Stimulated activated CD4-positive, alpha-beta T cell treated with anti-CD3 and anti-CD28 coated beads, Interleukin-4, amount 100 ng/mL, for 24 hours (primary cell): ENCODE measurements at places on chromosomes 11 and 22.
A peak's percentile ranks its signal among the peaks of the same experiment; 100 is the strongest.

- DNase-seq, result no peak
Observed at GRCh38 chr11:113906516-113906915, 1.9 kb downstream of the HTR3B start.

DNA sequence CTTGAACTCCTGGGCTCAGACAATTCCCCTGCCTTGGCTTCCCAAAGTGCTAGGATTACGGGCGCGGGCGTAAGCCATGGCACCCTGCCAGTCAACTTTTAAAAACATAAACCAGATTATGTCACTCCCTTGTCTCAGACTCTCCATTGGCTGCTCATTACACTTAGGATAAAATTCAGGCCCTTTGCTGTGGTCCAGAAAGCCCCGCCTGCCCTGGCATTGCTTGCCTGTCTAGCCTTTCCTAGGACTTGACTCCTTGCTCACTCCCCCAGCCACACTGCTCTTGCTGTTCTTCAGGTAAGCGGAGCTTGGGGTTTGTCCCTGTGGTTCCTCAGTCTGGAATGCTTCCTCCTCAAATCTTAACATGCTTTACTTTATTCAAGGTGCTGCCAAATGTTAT is 30.5 kb downstream of the DIXDC1 start:
- DNase-seq, result no peak

- no peak for DNase-seq
Observed at GRCh38 chr11:65476632-65477148, 22.2 kb upstream of the MALAT1 start.

GRCh38 chr11:28961726-28962125 is 853.5 kb downstream of the METTL15 start:
- no peak for DNase-seq

DNA sequence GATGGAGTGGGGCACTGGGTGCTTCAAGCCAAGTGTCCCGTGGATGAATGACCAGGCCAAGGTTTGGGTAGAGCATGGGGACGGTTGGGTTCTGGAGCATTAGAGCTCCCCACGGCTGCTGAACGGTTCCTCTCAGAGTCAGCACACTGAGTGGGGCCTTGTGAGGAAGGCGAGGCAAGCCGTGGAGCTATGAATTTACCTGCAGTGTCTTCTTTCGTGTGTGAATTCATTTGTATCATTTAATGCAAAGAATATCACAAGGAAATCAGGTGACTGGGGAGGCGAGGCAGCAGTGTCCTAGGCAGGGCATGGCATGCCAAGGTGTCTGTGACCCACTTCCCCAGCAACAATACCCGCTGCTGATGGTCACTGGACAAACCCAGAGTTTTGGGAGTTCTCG is 343.5 kb upstream of the B3GAT1 start:
- no peak for DNase-seq

DNA sequence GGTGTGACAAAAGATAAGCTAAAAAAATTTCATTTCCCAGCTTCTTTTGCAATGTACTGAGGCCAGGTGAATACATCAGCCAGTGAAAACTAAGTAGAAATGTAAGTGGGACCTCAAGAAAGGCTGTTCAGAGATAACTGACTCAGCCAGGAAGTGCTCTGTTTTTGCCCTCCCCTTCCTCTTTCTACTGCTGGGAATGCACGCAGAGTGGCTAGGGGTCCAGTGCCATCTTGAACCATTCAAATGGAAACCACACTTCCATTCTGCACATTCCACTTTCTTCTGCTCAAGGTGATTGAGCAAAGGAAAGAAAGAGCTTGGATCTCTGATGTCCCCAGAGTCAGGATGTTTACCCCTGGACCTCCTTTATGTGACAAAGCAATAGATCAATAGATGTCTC is 27.8 kb upstream of the LMO2 start:
- DNase-seq, result no peak

DNA sequence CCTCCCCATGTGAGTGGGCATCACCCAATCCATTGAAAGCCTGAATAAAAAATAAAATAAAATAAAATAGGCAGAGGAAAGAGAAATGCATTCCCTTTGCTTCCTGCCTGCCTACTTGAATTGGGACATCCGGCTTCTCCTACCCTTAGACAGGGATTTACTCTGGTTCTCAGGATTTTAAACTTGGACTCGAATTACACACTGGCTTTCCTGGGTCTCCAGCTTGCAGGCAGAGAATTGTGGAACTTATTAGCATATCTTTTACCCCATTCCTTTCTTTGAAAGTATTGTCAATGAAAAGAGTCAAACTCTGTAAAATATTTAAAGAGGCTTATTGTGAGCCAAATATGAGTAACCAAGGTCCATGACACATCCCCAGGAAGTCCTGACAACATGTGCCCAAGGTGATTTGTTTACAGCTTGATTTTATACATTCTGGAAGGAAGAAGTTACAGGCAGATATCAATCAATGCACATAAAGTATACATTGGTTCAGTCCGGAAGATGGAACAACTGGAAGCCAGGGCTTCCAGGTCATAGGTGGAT is 78.4 kb upstream of the CCDC90B start:
- no peak for DNase-seq

GRCh38 chr22:35023692-35024363 is 42.1 kb upstream of the ISX start:
- DNase-seq, result peak; percentile 55

GRCh38 chr11:116613206-116613875 is 159.4 kb downstream of the BUD13 start:
- no peak for DNase-seq

DNA sequence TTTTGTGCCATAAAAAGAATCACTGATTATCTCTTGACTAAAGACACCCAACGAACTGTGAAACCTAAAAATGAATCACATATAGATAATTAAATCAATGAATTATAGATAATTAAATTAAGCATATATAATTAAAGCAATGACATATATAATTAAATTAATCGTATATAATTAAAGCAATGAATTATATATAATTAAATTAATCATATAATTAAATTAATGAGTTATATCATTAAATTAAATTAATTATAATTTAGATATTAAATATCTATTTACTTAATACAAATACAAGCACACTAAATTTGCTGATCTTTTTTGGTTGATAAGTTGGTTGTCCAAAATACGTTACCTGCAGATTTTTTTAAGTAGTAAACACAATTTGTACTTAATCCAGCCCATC is 30.9 kb downstream of the POU2AF1 start:
- DNase-seq, result no peak

GRCh38 chr22:39530116-39530515 is 2.4 kb downstream of the RPS19BP1 start:
- DNase-seq, result no peak

DNA sequence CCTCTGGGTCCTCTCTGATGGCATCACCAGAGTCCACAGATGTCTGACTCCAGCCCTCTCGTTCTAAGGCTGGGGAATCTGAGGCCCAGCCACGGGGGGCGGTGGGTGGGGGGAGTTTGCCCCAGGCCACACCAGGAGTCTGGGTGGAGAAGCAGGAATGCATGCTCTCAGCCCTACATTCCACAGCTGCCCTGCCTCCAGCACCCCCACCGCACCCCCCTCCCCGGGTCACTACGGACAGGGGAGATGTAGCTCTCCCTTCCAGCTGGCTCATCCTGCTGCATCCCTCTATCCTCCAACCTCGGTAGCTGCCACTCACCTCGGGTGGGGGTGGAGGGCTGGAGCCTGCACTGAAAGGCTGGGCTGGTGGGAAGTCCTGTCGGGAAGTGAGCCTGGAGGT is 2.3 kb upstream of the PVALB start:
- no peak for DNase-seq

- no peak for DNase-seq
Observed at GRCh38 chr11:36399745-36400144, 103.7 kb downstream of the PRR5L start.

GRCh38 chr22:46198274-46198673 is 47.9 kb downstream of the PPARA start:
- DNase-seq, result no peak

- no peak for DNase-seq
Observed at GRCh38 chr11:21396342-21397008, 727.1 kb downstream of the NELL1 start.

GRCh38 chr22:26893173-26894110 is 236.1 kb downstream of the MIAT start:
- no peak for DNase-seq

DNA sequence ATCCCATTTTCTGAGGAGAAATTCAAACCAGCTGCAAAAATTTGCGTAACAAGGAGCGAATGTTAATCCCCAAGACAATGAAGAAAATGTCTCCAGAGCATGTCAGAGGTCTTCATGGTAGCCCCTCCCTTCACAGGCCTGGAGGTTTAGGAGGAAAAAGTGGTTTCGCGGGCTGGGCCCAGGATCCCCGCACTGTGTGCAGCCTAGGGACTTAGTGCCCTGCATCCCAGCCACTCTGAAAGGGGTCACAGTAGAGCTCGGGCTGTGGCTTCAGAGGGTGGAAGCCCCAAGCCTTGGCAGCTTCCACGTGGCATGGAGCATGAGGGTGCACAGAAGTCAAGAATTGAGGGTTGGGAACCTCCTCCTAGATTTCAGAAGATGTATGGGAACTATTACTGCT is 87.4 kb downstream of the BRD1 start:
- DNase-seq, result no peak

DNA sequence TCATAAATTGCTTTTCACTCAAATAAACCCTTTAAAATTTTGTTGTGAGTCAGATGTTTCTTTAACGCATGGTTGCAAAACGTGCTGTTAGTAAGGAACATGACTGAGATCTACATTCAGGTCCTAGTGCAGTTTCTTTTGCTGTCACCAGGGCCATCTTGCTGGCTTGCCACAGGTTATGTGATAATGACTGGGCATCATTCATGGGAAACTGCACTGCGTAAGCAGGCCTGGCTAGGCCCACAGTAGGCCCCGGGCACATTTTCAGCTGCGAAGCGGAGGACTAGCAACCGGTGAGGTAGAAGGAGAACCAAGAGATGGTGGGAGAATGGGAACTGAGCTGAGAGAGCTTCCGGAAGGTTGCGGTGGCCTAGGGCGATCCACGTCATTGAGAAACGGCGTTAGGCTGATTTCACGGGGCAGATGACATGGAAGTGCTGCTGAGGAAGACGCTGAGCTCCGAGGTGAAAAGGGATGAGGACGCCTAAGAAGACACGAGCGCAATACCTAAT is 3.2 kb upstream of the KLHDC7B start:
- DNase-seq, result peak; percentile 22

DNA sequence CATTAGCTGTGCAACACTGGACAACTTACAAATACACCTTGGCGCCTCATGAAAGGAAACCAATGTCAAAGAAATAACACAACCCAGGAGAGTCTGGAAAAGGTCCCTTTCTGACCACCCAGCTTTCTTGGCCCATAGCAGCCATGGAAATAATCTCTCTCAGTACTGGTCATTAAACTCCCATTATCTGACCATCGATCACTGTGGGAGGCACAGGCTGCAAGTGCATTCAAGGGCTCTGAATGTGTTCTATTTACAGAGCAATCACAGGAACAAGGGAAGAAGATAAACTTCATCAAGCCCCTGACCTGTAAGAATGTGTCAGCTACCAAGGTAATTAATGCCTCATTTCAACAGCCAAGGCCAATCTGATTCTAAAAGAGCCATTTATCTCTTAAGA is 40.1 kb downstream of the CTSC start:
- no peak for DNase-seq

GRCh38 chr11:77215106-77215505 is 86.4 kb downstream of the GDPD4 start:
- DNase-seq, result no peak

GRCh38 chr22:31344578-31345330 is 1.4 kb downstream of the PATZ1 start:
- DNase-seq, result peak; percentile 27

DNA sequence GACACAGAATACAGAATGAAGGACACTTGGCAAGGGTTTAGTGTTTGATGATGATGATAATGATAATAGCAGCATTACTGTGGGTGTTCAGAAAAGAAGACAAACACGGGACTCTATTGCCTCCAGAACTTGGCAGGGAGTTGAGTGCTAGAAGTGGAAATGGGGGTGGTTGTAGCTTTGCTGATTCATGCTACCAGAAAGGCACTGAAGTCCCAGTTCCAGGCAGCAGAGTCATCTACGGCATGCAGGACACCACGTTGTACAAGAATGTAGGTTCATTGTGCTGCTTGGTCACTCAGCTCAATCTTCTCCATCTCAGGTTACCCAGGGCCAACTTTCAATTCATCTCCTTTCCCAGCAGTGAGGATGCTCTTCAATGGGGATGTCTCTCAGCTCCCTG is 115.7 kb downstream of the NTM start:
- no peak for DNase-seq

DNA sequence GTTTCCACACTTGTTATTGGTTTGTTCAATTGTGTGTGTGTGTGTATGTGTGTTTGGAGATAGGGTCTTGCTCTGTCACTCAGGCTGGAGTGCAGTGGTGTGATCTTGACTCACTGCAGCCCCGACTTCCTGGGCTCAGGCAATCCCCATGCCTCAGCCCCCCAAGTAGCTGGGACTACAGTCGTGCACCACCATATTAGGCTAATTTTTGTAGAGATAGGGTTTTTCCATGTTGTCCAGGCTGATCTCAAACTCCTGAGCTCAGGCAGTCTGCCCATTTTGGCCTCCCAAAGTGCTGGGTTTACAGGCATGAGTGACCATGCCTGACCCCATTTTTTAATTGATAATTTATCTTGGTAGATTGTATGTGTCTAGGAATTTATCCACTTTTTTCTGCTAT is 263.7 kb downstream of the DYNC2H1 start:
- DNase-seq, result no peak

DNA sequence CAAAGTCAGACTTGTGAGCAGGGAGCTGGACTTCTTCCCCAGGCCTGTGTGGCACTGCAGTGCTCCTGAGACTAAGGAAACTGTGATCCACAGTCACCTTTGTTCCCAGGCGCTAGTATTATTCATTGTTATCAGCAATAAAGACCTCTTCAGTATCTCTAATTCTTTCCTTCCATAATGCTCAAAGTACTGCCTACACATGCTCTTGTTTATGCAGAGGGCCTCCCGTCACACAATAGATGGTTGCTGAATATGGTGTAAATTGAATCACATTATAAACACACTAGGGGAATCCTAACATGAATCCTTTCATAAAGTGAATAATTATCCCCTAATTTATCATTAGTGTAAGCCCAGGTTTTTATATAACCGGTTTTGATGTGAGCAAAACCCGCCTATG is 493.3 kb downstream of the BUD13 start:
- no peak for DNase-seq

- no peak for DNase-seq
Observed at GRCh38 chr22:27766679-27767078, 34.9 kb downstream of the MN1 start.

GRCh38 chr11:111137846-111138245 is 107.7 kb upstream of the POU2AF2 start:
- DNase-seq, result no peak

- no peak for DNase-seq
Observed at GRCh38 chr11:126337474-126338241, 17.8 kb upstream of the ST3GAL4 start.

DNA sequence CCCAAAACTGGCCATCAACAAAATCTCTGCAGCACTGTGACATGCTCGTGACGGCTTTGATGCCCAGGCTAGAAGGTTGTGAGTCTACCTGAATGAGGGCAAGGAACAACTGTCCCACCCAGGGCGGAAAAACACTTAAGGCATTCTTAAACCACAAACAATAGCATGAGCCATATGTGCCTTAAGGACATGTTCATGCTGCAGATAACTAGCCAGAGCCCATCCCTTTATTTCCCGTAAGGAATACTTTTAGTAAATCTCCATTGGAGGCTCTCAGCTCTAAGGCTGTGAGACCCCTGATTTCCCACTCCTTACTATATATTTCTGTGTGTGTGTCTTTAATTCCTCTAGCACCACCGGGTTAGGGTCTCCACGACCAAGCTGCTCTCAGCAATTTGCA is 3.4 kb downstream of the CHORDC1 start:
- no peak for DNase-seq
